ENCODE measurements at places on chromosomes 12 and 14.

DNA sequence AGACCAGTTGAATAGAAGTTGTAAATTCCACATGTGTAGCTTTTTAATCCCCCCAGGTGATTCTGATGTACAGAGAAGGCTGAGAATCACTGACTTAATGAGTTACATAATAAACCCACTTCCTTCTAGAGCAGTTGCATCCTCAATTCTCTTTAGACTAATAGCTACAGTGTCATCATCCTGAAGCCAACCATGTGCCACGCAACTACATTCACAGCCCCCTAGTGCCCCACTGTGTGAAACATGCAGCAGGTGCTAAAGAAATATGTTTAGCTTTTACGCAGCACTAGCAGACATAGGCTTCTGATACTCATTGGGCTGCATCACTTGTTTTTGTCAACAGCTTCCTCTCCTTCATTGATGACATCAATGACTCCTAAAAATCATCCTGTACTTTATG is 1168.3 kb downstream of the BCL11B start:
- no peak for DNase-seq

DNA sequence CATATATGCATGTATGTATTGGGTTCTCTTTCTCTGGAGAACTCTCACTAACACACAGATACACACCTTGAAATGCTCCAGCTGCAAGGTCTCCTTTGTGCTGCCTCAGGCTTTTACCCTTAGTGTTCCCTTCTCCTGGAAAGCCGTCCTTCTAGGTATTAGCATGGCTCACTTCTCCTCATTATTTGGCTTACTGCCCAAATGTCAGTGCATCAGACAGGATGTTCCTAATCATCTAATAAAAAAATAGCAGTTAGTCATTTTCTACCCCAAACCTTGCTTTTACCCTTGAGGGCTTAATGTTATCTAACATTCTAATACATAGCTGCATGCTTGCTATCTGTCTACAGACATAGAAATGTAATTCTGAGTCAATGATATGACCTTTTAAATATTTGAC is 109.0 kb upstream of the SLC16A7 start:
- no peak for DNase-seq

GRCh38 chr12:130452546-130452945 is 114.9 kb downstream of the PIWIL1 start:
- DNase-seq, result no peak

GRCh38 chr14:99242816-99243721 is 28.9 kb downstream of the BCL11B start:
- DNase-seq, result no peak

DNA sequence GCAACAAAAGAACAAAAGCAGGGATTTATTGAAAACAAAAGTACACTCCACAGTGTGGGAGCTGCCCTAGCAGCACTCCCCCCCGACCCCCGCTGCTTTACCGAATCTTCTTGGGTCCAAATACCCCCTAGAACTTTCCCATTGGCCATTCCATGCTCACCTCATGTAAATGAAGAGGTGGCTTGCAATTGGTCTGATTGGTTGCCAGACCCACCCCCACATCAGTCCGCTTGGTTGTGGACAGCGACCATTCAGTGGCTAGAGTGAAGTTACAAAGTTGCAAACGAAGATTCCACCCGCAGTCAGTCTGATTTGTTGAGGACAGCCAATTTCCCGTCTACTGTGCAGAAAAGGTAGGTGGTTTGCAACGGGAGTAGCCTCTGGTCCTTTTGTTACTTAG is 3.9 kb downstream of the STYX start:
- no peak for DNase-seq

GRCh38 chr12:754473-754820 is 2.1 kb downstream of the WNK1 start:
- DNase-seq, result peak; percentile 40

DNA sequence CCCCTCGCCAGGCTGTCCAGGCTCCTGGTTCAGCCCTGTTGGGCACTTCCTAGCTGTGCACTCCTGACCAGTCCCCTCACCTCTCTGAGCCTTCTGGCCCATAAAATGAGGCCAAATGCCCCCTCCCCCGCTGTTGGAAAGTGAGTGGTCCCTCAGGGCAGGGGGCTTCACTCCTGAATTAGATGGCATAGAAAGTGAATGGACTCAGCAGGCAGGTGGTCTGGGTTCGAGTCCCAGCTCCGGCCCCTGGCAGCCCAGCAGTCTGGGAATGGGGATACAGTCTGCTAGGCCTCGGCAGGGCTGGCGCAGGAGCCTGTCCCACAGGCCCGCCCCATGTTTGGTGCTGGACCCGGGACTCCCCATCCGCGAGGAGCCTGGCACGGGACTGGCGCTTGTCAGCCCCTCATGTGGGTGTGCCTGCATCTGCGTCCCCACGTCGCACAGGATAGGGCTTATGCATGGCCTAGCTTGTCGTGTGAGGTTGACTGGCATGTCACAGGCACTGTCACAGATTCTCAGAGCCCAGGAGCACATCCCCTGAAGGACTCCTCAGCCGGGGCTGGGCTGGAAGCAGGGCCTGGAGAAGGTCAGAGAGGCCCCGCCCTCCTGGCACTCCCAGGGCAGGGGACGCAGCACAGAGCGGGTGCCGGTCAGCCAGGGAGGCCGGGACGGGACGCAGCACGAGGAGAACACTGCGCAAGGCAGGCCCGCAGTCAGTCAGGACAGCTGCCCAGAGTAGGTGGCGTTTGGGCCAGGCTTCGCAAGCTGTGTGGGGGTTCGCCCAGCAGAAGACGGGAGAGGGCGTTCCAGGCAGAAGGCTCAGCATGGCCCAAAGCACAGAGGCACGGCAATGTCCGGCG is 40.5 kb downstream of the DIO3 start:
- DNase-seq, result no peak

GRCh38 chr12:49543914-49544815 is 5.3 kb downstream of the KCNH3 start:
- DNase-seq, result no peak

DNA sequence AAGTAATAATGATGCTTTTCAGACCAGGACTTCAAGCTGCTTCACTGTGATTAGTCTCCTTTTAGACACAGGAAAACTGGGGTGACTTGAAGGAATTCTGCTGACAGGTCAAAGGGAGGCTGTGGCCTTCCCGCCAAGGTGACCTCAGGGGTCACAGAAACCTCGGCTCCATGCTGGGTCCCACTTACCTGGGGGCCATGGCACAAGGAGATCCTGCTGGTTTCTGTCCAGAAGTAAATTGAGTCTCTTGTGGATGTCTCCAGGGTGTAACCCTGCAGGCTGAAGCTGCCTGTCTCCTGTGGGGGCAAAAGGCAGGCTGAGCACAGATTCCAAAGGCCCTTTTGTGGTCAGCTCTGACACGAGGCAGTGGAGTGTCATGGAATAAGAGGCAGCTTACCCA is 138.7 kb upstream of the MED13L start:
- DNase-seq, result no peak

- DNase-seq, result no peak
Measured at GRCh38 chr12:34604631-34605509, 582.6 kb downstream of the ALG10 start.

- DNase-seq, result peak; percentile 10
Measured at GRCh38 chr12:92094751-92095161, 50.9 kb downstream of the BTG1 start.

- DNase-seq, result peak; percentile 92
Measured at GRCh38 chr14:77094672-77095284, 3.3 kb upstream of the CIPC start.

DNA sequence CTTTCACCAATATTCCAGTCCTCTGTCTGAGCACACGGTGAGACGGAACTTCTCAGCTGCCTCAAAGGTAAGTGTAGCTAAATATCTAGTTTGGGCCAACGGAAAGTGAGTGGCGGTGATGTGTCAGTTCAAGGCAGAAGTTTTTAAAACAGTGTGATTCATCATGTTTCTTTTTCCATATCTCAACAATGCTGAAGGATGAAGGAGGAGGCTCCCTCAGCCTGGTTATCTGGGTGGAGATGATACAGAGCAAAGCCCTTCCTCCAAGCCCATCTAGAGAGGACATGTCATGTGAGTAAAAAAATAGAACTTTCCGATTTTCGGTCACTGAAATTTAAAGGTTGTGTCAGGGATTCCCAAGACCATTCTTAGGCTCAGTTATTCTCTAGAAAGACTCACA is 13.1 kb upstream of the ANP32D start:
- no peak for DNase-seq

GRCh38 chr14:96274543-96274942 is 18.5 kb downstream of the BDKRB1 start:
- no peak for DNase-seq

DNA sequence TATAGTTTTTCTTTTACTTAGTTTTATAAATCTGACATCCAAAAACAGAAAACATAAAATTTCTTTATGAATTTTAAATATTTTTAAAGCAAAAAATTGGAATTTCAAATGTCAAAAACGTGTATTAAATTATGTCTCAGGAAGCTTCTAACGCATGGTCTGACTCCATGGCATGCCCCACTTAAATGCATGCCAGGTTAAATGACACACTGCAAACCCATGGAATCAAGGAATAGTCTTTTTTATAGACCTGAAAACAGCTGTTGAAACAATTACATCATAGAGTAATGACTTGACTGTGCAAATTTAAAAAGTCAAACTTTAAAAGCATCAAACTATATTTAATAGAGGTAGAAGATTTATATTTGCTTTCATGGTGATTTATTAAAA is 96.1 kb upstream of the DACT1 start:
- DNase-seq, result no peak

GRCh38 chr12:6647083-6647604 is at the start of gene ACRBP:
TSS of gene ACRBP (minus strand) at chr12:6647432. CDS start at chr12:6647366, 66 bp downstream.
- DNase-seq, result peak; percentile 84

- peak; percentile 36 for DNase-seq
Measured at GRCh38 chr12:19749906-19750574, 310.7 kb downstream of the AEBP2 start.

DNA sequence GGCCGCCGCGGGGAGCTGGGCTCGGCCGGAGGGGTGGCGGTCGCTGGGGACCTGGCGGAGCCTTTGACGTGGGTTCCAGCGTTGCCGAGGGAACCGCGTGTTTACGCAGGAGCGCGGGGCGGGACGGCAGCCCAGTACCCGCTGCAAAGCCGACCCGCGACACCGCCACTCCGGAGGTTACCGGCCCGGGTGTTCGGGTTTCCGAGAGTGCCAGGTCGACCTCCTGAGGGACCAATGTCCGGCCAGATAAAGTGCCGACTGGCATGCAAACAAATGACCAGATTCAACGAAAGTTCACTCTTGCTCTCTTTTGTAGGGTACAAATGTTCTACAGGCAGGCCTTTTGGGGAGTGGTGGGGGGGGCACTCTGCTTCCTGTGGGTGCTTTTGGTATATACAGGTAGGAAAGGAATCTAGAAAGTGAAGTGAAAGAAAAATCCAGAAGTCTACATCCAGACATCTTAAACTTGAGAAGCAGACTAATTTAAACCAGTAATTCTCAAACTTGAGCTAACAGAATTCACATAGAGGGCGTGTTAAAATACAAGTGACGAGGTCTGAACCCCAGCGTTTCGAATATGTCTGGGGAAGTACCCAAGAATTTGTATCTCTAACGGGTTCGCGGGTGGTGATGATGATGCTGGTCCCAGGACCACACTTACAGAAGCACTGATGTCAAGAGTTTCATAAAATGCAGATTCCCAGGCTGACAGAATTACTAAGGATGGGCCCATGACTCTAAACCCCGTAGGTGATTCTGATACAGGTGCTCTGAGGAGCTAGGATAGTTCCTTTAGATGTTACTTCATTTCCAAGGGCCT is at the start of gene GPR135:
Gene GPR135, minus strand, starts transcription at position 65 of the 820 bp plus-strand sequence. CDS start 154 bp downstream, outside the sequence.
- DNase-seq, result no peak

DNA sequence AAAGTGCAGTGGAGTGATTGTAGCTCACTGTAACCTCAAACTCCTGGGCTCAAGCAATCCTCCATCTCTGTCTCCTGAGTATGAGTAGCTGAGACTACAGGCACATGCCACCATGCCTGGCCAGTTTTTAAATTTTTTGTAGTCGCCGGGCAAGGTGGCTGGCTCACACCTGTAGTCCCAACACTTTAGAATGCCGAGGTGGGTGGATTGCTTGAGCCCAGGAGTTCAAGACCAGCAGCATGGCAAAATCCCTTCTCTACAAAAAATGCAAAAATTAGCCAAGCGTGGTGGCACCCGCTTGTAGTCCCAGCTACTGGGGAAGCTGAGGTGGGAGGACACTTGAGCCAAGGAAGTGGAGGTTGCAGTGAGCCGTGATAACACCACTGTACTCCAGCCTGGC is 219.5 kb downstream of the KLHL28 start:
- no peak for DNase-seq

DNA sequence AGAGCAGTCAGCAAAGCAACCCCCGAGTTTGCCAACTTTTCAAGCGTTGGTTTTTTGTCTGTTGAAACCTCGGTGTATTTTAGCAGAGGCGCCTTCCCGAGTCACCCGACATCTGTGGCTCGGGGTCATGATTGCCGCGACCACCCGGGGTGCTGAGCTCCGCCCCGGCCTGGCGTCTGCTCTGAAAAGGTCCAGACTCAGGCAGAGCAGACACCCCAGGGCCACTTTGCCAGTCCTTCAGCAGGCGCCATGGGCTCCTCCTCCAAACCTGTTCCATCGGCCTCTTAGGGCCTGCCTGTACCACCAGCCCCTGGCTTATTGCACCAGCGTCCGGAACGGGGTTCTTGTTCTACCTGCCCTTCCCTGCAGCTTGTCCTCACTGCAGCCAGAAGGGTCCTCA is 19.1 kb downstream of the ANKRD9 start:
- no peak for DNase-seq

- DNase-seq, result no peak
Measured at GRCh38 chr12:71431991-71432390, 7.6 kb upstream of the LGR5 start.
